ENCODE measurements at places on chromosomes 2 and 18.

DNA sequence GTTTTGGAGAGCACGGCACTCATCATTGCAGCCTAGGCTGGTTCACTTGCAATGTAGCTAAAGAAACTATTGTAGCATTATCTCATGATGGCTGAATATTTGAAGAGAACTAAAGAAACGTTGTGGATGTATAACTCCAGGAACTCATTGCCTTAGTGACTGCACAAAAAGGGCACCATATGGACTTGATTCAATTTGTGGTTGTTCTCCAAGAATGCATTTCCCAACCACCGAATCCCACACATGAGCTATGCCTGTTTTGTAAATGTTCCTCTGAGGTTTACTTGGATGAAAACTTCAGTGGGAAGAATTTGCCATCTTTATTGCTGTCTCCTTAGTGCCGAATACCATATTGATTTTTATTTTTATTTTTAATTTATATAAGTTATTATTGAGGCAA, 43.5 kb downstream of the DOK6 start:
- no peak for DNase-seq

DNA sequence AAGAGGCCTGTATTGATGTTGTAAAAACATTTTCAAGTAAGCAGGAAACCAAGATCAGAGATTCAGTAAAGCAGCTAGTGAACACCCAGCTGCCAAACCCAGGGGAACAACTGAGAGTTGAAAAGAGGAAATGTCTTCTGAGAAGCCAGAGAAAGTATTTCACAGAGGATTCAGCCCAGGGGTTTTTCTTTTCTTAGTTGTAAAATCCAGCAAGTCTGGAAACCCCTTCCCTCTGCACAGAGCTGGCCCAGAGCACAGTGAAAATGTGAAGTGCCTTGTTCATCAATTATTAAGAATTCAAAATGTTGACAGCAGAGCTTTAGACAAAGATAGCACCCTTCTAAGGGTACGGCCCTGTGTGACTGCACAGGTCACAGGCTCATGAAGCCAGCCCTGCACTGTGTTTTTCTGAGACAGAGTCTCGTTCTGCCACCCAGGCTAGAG, 28.4 kb downstream of the AFF3 start:
- no peak for DNase-seq

DNA sequence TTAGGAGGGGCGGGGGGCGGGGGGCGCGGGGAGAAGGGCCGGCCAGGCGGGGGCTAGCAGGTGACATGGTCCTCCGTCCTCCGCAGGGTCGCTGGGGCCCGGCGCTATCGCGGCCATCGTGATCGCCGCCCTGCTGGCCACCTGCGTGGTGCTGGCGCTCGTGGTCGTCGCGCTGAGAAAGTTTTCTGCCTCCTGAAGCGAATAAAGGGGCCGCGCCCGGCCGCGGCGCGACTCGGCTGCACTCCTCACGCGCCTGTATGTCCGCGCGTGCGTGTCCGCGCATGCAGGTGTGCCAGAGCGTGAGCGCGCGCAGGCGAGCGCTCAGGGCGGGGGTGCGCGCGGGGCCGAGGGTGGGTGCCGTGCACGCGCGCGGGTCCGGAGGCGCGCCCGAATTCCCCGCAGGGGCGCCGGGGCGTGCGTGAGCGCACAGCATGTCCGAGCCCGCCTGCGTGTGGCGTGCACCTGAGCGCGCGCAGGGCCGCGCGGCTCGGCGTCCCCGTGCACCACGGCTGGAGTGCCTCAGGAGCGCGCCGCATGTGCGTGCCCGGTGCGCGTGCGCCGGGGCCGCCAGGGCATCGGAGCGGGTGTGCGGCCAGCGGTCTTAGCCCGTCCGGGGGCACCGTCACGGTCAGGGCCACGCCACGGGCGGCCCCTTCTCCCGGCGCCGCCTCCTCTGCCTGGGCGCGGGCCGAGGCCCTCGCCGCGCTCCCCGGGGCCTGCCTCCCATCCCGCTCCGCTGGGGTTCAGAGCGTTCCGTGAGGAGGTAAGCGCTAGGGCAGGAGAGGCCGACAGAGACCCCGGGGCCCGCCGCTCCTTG, 6.3 kb downstream of the SNORC start:
- DNase-seq: no peak

DNA sequence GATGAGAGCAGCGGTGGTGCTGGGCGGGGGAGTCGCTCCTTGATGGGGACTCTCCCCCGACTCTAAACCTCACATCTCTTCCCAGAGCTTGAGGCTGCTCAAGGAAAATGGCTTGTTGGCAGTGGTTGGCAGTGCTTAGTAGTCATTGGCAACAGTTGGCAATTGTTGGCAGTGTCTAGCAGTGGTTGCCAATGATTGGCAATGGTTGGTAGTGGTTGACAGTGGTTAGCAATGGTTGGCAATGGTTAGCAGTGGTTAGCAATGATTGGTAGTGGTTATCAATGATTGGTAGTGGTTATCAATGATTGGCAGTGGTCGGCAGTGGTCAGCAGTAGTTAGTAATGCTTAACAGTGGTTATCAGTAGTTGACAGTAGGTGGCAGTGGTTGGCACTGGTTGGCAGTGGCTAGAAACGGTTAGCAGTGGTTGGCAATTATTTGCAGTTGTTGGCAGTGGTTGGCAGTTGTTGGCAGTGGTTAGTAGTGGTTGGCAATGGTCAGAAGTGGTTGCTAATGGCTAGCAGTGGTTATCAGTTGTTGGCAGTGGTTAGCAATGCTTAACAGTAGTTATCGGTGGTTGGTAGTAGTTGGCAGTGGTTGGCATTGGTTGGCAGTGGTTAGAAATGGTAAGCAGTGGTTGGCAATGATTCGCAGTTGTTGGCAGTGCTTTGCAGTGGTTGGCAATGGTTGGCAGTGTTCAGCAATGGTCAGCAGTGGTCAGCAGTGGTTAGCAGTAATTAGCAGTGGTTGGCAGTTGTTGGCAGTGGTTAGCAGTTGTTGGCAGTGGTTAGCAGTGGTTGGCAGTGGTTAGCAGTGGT, 85.4 kb upstream of the OTOS start:
- DNase-seq: no peak

DNA sequence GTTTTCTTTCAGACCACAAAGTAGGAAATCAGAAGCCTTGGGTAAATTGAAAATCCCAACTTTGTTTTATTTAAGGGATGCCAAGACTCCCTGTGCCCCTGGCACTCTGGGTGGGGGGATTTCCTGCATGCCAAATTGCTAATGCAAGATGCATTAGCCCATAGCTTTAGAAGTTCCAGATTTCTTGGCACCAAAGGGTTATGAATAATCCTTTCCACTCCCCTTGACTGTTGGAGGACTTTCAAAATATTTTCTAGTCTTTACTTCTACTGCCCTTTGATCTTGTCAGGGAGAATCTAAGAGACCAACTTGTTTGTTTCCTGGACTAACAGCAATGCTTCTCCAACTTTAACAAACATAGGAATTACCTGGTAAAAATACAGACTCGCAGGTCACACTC, 81.8 kb upstream of the TGIF1 start:
- no peak for DNase-seq

DNA sequence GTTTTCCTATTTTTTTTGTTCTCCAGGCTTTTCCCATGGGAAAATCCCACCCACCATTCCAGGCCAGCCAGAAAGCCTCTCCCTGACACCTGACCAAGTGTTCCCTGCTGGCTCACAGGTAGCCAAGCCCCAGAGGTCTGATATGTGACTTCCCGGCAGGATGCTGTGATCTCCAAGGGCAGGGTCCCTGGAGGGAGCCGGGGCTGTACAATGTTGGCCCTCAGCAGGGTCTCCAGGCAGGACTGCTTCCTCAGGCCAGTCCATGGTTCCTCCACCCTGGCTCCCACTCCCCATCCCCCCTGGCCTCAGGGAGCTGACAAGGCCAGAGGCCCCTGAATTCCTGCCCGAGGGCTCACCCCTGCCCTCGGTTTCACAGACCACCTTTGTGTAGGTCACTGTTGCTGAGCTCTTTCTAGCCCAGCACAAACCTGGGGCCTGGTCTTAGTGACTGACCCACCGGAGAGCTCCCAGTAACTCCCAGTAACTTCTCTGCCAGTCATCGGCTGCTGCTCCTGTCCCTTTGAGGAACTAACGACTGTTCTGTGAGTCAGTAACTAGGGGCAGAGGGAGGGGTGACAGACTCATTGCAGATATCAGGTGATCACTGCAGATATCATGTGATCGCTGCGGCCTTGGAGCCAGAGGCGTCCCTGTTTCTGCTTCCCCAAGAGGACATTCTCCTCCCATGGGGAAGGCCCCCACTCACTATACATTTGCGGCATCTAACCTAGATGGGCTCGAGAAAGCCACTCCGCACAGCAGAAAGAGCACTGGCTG, 38.7 kb downstream of the SDC1 start:
- no peak for DNase-seq

GRCh38 chr2:237883951-237884446, 24.6 kb downstream of the RAMP1 start:
- no peak for DNase-seq

- DNase-seq: no peak
Measured at GRCh38 chr18:23384778-23385736, 68.0 kb upstream of the RIOK3 start.

- DNase-seq: no peak
Measured at GRCh38 chr2:122651236-122651635, 895.8 kb downstream of the TSN start.

DNA sequence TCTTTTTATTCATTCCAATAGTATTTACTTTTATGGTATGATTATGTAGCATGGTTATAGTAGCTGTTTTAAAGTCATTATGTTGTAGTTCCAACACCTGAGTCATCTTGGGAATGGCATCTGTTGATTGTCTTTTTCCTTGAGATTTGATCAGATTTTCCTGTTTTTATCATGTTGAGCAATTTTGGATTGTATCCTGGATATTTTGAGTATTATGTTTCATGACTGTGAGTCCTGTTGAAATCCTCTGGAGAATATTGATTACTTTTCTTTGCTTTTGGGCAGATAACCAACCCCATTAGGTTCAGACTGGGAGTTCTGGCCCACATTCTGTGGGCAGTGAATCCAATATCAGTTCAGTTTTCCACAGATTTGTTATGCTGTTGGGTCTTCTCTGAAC, 163.2 kb upstream of the SPRED2 start:
- DNase-seq: no peak

GRCh38 chr2:147806846-147807245, 38.0 kb upstream of the ACVR2A start:
- no peak for DNase-seq

GRCh38 chr2:237479747-237480146, 7.3 kb upstream of the MLPH start:
- DNase-seq: no peak

GRCh38 chr2:144470334-144470733, 49.6 kb downstream of the ZEB2 start:
- DNase-seq: no peak

Data from stimulated activated CD8-positive, alpha-beta memory T cell treated with anti-CD3 and anti-CD28 coated beads, Interleukin-7, amount 100 ng/mL, for 1 hour (primary cell).